ENCODE measurements at places on chromosomes 2 and 18. TPM values are rescaled to one million over a fixed set of nuclear protein-coding genes. Genes with fewer than 3 reads are reported as not detected.

Gene ERMN
- total RNA-seq: 2.9 TPM

Gene WNT6
- total RNA-seq: not detected

Gene CFC1
- not detected for total RNA-seq

Gene MPHOSPH10
- 40.8 TPM for total RNA-seq

Gene SERPINB13
- not detected for total RNA-seq

Gene CCL20
- total RNA-seq: not detected

Gene CFAP65
- not detected for total RNA-seq
